Caki2 (cell line): ENCODE measurements at places on chromosomes 1 and 21.

DNA sequence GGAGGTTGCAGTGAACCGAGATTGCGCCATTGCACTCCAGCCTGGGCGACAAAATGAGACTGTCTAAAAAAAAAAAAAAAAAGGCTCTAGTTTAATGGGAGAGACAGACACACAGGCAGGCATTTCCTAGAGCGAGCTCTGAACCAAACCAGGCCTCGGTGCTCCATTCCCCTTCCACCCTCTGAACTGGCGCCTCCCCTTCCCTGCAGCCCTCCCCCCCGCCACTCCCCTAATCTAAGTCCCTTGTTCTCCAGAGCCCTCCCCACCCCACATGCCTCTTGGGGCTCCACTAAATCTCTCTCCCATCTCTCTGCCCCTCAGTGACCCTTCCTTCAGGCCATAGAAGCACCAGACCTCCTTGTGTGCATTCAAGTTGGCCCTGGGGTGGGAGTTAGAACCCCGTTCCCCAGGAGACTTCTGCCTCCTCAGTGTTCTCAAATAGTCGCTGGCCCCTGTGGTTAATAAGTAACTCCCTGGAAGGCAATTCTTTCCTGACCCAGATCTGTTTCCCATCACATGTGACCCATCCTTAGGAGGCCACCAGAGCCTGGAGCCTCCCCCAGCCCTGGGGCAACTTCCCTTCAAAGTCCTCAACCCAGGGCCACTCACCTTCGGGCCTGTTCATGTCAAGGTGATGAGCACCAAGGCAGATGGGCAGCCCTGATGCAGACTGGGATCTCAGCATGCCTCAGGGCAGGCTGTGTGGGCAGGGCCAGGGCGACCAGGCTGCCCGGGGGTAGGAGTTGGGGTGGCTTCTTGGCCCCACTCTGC is 42.6 kb upstream of the EPB41 start:
- peak; percentile 50 for DNase-seq

- DNase-seq: peak; percentile 47
Observed at GRCh38 chr1:229514578-229515275, 6.6 kb upstream of the NUP133 start.

DNA sequence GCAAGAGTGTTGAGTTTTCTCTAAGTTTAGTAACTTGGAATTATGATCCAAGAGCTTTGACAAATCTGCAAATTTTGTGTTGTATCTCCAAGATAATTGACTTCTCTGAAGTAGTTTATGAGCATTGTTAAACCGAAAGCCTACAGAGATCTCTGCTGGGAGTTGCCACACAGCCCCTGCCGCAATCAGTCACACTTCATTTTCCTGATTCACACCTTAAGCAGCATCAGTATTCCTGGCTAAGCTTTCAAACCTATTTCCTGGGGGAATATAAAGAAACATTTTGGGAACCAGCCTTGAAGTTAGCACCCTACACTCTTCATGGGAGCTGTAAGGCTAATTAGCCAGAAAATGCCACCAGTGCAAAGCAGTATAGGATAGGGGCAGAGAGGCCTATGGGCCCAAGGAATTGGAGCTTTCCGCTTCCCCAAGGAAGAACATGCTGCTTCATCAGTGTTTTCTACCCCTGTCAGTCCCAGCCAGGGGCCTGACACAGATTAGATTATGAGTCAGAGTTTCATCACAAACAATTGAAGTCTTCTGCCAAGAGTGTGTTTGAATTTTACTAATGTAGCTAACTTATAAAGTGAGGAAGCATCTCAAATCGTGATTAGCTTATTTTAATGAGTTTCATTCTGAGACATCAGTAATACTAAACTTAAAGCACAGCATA is 23.2 kb upstream of the CACYBP start:
- DNase-seq: no peak

DNA sequence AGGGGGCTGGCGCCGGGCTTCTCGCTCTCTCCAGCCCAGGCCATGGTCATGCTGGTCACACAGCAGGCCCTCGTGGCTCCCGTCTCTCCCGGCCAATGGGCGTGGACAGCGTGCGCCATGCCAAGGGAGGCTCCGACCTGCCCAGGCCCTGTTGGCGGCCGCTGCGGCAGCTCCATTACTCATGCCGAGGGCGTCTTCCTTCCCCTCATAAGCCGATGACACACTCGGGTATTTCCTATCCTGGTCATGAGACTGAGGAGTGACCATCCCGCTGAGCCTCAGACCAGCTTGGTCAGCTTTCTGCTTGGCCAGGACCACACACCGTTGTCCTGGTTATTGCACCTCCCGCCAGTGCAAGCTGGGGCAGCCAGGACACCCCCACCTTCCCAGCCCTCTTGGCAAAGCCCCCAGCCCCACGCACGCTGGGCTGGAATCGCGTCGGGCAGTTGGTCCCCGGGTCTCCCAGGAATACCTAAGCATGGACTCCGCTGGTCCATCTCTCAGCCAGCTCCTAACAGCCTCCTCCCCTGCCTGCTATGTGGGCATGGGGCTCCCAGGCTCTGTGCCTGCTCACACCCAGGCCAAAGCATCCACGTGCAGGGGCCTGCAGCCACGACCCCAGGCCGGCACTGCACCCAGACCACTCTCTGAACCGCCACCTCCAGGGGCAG is 49.8 kb downstream of the ARHGEF16 start:
- peak; percentile 94 for DNase-seq

DNA sequence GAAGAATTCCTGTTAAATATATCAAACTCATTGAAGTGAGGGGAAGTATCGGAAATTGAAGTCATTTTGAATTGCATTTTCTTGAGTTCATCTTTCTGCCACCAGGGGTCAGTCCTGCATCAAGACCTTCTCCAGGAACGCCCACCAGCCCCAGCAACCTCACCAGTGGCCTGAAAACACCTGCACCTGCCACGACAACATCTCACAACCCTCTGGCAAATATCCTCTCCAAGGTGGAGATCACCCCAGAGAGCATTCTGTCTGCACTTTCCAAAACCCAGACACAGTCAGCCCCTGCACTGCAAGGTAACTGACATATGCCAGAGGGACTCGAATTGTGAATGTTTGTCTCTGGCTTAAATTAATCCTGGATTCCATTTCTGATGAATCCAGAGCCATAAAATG is 22.8 kb upstream of the TARS2 start:
- DNase-seq: peak; percentile 45

DNA sequence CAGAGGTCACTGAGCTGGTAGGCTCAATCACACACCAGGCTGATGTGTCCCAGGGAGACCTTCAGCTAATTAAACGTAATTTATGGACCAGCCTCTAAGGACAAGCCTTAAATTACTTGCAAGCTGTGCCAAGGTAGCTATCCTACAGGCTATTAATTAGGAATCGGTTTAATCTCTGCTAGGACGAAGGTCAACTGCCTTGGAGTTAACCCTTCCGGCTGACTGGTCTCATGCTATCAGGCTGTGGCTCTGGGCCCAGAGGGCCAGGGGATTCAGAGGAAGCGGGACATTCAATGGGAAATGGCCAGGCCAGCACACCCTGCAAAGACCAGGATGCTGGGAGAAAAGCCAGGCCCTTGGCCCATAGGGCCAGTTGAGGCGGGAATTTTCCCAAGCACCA is 19.0 kb downstream of the DHRS3 start:
- no peak for DNase-seq

DNA sequence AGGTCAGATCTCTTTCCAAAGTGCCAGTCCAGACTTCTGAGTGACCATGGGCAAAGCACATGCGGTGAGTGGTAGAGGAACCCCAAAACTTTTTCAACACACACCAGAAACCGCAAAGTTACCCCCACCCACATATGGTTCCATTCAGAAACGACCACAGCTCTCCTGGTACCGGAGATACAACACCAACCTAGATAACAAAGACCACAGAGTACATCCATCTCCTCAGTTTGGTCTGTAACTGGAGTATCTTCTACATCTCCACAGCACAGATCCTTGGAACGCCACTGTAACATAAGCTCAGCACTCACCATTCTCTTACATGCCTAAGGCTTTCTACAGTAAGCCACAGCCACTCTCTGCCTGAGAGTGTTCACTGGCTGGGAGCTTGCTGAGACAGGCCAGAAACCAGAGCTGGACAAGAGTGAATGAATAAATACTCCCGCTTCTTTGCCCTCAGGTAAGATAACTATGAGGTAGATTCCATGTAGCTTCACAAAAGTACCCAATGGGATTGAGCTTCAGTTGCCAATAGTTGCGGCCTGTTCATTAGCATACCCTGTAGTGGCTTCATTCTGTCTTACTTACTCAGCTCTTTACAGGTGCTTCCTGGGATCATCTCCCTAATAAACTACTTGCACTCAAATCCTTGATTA is 81.8 kb downstream of the SMYD3 start:
- no peak for DNase-seq

GRCh38 chr1:227947386-227947675 is 401 bp downstream of the WNT9A start:
- DNase-seq: peak; percentile 57

GRCh38 chr1:221029981-221030649 is 150.9 kb downstream of the HLX start:
- DNase-seq: no peak

- DNase-seq: no peak
Observed at GRCh38 chr1:193013005-193013404, 46.2 kb downstream of the UCHL5 start.

- DNase-seq: no peak
Observed at GRCh38 chr1:177796561-177796960, 173.3 kb downstream of the SEC16B start.

DNA sequence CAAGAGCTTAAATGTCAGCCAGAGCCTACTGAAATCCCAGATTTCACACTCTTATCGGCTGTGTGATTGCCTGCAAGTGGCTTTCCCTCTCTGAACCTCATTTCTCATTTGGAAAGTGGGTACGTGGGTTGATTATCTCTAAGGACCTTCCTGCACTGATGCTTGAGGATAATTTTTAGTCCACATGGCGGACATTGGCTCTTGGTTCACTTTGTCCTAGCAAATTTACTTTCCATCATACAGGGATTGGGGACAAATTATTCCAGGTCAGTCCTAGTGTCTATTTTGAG is 111.6 kb downstream of the ACTL8 start:
- no peak for DNase-seq

GRCh38 chr1:78553859-78554258 is 63.1 kb downstream of the PTGFR start:
- no peak for DNase-seq

DNA sequence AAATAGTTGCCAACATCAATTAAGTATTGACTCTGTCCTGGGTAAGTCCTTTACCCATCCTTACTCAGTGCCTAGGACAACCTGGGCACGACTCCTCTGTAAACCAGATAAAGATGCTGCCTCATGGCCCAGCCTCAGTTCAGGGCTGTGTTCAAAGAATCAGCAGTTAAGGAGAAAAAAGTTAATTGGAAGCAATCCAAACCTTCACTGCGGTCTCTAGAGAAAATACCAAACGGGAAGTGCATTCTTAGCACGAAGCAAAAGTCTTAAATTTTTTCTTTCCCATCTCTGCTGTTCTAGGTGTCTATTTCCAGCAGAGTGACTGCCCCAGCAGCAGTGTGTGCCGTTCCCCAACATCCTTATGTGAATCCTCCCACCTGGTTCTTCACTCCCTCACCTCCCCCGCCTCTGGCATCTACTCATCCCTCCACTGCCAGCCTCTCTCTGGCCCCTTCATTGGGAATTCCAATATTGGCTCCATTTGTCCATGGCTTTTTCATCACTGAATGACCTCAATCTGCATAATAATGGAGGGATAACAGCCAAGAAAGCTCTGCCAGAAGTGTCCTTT is 23.2 kb downstream of the KANK4 start:
- DNase-seq: no peak

DNA sequence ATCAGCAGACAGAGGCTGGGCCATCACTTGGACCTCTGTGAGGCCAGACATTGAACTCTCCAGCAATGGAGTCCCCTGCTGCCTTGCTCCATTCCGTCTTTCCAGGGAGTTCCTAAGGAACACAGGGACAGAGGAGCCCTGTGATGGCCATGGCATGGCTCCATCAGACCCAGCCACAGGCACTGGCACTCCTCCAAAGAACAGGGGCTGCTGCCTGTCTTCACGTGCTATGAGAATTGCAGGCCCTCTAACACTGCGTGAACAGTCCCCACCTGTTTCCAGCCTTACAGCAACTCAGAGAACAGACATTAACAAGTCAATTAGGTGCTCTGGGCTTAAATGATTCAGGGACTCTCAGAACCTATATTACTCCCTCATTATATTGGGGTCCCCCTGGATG is 140.8 kb downstream of the ASTN1 start:
- DNase-seq: no peak

DNA sequence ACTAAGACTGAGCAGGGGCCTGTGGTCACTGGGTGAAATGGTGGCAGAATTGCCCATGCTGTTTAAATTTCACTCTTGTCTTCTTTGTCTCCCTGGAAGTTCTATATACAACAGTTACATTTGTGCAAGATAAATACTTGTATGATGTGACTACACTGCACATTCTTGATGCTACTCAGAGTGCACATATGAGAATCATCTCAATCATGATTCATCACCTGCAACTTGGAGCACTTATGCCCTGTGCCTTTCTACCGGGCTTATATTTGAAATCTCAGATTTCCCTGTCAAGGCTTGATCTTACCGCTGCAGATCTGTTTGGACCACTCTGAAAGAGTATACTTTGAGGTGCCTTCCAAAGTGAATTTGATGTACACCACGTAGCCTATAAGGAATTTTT is 10.6 kb downstream of the PGM1 start:
- DNase-seq: no peak

DNA sequence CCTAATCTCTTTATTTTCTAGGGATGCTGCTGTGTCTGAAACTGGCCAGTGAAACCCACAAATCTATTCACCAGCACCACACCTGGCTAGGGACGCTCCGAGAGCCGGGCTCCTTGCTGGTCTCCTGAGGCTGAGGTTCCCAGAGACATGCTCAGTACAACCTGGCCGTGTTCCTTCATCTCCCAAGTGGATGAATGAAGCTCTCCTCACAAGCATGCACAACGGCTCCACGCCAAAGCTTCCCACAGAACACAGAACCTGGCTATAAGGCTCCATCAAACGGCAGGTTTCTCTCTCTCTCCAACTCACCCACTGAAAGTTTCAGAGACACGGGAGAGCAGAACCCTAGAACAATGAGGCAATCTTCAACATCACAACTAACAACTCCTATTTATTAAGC is 82.3 kb downstream of the TIAM1 start:
- DNase-seq: no peak

GRCh38 chr1:15507278-15507677 is 16.7 kb downstream of the CASP9 start:
- DNase-seq: no peak

DNA sequence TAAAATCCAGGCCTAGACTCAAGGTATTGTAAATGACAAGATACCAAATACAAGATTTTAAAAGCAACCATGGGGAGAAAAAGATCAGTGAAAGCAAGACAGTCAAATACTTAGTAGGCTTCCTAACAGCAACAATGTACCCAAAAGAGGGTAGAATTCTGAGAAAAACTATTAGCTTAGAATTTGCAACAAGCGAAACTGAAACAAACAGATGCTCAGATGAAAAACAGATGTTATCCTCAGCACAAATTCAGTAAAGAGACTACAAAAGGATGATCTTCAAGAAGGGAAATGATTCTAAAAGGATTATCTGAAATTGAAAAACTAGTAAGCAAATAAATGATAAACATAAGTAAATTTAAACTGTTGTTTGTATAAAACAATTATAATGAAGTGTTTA is 40.0 kb downstream of the PDC start:
- no peak for DNase-seq

GRCh38 chr1:166471359-166471758 is 304.6 kb upstream of the FAM78B start:
- no peak for DNase-seq

GRCh38 chr1:232507571-232507970 is 122.4 kb downstream of the SIPA1L2 start:
- DNase-seq: peak; percentile 58
